ENCODE measurements at places on chromosomes 7 and 10. TPM values are rescaled to one million over a fixed set of nuclear protein-coding genes. Genes with fewer than 3 reads are reported as not detected.

DNA sequence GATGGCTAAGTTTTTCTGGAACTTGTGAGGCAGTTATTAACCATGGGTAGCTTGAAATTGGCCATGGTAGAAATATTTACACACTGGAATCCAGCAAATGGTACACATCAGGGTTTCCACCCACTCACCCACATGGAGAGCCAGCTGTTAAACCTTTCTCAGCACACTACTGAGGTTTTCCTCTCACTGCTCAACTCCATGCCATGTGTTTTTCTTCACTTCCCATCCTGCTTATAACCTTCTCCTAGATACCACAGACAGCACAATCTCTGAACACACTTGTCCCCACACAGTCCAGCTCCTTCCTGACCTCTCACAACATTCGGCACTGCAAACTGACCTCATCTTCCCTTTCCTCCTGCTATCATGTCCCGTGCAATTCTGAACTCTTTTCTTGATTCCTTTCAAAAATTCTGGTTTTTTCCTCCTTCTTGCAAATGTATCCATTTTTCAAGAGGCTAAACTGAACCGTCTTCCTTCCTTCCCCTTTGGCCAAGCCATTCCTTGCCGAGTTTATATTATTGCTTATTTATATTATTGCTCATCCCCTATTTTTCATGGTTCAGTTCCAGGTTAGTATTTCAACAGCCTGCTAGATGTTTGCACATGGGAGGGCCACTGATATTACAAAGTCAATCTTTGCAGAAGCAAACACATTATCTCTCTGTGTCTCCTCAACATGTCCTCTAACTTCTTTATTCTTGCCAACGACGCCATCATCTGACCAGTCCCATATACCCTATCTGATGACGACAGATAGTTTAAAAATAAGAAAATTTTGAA is 606.4 kb downstream of the SORCS1 start:
- DNase-seq, result no peak

- DNase-seq, result no peak
Observed at GRCh38 chr7:45157653-45158401, at the start of gene RAMP3. TSS of gene RAMP3 (plus strand) at chr7:45157791. CDS start at chr7:45157829, 38 bp downstream.

ARHGAP19 gene
- total RNA-seq, result 11.4 TPM

ELFN1 gene
- total RNA-seq, result 1.2 TPM

DNA sequence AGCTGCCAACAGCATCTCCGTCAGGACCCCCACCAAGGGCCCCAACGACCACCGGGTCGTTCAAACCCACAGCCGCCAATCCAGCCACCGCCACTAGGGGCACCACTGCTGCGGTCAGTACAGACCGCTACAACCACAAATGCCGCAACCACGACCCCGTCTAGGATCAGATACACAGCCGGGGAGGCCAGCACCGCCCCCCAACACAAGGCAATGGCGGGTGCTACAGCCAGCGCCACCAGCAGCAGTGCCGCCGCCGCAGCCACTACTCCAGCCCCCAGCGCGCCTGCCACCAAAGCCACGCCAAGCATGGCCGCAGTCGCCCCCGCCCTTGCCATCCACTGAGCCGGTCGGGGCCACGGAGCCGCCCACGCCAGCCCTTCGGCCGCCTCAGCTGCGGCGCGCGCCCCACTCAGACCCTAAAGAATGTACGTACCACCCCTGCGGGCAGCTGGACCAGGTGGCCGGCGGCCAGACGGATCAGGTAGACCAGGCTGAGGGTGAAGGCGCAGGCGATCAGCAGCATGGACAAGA is 473 bp downstream of the CYP51A1 start:
- DNase-seq, result peak; percentile 80

GRCh38 chr7:81665236-81665635 is 104.6 kb downstream of the HGF start:
- DNase-seq, result no peak

DNA sequence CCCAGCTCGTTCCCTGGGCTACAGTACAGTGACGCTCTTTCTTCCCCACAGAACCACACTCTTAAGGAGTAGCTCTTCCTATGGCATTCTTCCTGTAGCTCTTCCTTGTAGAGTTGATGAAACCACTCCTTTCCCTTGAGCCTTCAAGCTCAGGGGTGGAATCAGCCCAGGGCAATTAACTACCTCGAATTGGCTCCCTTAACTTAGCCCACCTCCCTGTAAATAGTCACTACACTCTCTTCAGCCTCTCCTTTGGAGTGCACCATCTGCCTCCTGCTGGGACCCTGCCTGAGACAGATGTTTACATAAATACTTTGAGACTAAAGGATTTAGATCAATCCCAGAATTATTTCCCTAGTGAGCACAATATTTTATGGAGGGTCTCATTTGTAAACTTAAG is 537.8 kb upstream of the AUTS2 start:
- DNase-seq, result no peak

Data from dermis blood vessel endothelial cell (primary cell).